HS-27A (cell line): ENCODE measurements at places on chromosomes 16 and 17.

GRCh38 chr17:27939474-27940465 lies 46.6 kb upstream of the LYRM9 start:
- DNase-seq, result no peak

DNA sequence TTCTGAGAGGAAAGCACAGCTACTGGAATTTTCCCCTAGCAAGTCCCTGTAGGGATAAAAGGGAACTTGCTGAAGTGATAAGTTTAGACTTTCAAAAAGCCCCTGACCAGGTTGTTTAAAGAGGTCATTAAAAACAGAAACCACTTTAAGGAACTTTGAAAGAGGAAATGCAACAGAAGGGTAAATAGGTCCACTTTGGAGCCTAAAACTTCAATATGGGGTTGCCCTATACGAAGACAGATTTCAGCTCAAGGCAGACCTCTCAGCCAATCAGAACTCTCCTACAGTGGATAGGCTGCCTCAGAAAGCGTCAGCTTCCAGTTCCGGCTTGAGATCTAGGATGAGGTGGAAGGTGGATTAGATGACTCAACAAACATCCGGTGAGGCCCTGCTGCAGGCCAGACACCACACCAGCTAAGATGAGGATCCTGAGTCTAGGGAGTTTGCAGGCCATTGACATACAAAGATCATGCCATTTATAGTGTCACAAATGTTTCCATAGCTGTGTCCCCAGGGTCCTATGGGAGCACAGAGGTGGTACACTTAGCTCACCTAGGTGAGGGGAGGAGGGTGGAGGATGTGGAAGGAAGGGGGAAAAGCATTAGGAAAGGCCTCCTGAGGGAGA lies 7.9 kb upstream of the MFSD6L start:
- no peak for DNase-seq

GRCh38 chr16:72832621-72833248 lies 215.2 kb downstream of the ZFHX3 start:
- peak; percentile 45 for DNase-seq

DNA sequence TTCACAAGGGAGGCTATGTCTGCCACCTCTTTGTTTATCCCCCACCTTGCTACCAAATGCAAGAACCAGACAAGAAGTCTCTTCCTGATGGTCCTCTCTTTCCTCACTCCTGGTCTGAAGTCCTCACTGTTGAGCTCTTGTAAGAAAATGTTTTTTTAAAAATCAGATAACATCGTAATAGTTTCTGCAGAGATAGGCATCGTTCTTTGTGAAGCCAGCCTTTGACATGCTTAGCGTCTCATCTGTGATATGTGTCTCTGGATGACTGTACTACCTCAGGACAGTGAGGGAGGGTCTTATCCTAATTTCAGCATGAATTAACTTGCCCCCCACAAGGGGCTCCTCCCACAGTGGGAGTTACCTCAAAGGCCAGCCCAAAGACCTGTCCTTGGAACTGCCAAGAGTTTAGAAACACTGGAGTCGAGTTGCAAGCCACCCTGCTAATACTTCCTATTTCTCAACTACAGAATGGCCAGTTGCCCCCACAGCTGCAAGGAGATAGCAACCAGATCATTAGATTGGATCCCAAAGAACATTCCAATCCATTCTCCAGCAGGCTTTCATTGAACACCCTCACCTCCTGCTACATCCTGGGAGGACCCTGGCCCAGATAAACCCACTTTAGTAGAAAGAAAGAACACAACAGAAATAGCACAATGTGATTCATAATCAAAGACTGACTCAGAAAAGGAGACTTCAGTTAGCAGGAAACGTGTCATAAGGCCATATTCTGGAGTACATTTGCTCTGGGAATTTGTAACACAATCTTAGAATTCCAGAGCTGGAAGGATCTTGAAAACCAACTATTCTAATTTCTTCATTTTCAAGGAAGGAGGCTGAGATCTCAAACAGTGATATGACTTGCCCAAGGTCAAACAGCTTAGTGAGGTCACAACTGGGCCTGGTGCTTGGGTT lies 151.0 kb downstream of the IRX3 start:
- peak; percentile 67 for DNase-seq

GRCh38 chr16:79639576-79640311 lies 39.2 kb upstream of the MAF start:
- no peak for DNase-seq

DNA sequence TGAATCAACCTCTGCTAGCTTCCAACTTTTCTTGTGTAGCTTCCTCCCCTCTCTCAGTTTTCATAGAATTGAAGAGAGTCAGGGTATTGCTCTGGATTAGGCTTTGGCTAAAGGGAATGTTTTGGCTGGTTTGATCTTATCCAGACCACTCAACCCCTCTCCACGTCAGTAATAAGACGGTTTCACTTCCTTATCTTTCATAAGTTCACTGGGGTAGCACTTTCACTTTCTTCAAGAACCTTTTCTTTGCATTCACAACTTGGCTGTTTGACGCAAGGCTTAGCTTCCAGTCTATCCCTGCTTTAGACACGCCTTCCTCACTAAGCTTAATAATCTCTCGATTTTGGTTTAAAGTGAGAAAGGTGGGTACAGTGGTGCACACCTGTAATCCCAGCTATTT lies 29.7 kb upstream of the OR1A2 start:
- no peak for DNase-seq

DNA sequence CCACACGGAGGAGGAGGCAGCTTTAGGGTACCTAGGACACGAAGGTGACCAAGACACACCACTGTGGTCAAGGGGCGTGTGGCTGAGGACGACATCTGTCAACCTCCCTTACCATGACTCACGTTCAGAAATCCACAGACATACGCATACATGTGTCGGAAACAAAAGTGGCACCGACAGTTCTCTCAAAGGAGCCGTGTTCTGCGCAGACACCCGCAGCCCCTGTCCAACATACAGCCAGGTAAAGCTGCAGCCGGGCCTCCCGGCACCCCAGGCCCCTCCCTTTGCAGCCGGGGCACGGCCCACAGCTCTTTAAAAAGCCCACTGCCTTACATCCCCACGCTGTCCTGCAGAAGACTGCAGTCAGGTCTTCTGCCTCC lies 40.5 kb upstream of the KLHDC4 start:
- DNase-seq, result no peak

- no peak for DNase-seq
These were observed 80.1 kb upstream of the ZNF469 start for GRCh38 chr16:88302666-88303065.

DNA sequence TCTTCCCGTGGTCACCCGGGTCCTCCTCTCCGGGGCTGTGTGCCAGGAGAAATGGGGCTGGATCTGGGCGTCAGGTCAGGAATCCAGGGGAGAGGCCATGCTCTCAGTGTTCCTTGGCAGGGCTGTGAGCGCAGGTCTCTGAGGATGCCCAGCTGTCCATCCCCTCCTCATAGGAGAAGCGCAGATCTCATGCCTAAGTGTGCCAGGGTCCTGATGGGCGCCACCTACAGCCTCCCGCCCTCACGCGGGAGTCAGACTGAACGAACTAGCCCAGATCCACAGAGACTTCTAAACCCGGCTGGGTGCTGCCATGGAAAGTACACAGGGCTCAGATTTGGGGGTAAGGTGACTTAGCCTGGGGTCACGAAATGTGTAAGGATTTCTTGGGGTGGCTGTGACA lies 24.3 kb downstream of the MGRN1 start:
- no peak for DNase-seq

DNA sequence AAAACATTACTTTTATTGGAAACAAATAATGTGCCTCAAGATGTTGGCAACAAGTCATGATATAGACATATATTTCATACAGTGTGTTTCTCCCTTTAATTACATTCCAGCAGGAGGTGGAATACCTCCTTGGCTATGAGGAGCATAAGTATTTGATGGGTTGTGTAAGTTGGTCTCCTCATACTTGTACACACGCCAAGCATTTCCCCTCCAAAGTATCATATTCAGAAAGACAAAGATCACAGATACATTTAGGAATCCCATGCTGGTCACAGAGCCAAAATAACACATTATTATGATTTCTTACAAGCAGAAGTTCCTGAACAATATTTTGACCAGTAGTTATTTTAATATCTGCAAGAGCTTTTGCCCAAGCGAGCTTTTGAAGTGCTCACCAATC lies 57.8 kb downstream of the WSB1 start:
- no peak for DNase-seq

GRCh38 chr17:71601894-71602504 lies 518.8 kb upstream of the SOX9 start:
- no peak for DNase-seq

GRCh38 chr16:1787056-1787321 lies 4.2 kb downstream of the NUBP2 start:
- no peak for DNase-seq

- DNase-seq, result no peak
These were observed 14.3 kb downstream of the DCAF7 start for GRCh38 chr17:63564562-63564961.

- no peak for DNase-seq
These were observed 18.6 kb downstream of the FLOT2 start for GRCh38 chr17:28878981-28879380.

DNA sequence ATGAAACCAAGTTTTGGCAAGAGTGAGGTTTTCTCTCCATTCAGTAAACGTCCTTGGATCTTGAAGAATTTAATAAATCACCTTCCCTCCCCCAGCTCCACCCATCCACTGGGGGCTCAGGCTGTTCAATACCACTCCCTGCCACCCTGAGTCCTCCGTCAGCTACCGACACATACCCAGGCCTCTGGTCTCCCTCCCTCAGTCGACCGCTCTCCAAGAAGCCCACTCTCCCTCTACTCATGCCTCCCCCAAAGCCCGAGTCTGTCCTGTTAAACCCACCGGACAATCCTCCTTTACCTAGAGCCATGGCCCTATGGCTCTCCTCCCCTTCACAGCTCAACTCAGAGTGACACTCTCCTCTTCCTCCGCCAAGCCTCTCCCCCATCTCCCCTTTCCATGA lies 19.7 kb upstream of the SLC4A1 start:
- no peak for DNase-seq
